Kidney epithelial cell (primary cell): ENCODE measurements at places on chromosomes 5 and 9. TPM values are rescaled to one million over a fixed set of nuclear protein-coding genes. Genes with fewer than 3 reads are reported as not detected.

DNA sequence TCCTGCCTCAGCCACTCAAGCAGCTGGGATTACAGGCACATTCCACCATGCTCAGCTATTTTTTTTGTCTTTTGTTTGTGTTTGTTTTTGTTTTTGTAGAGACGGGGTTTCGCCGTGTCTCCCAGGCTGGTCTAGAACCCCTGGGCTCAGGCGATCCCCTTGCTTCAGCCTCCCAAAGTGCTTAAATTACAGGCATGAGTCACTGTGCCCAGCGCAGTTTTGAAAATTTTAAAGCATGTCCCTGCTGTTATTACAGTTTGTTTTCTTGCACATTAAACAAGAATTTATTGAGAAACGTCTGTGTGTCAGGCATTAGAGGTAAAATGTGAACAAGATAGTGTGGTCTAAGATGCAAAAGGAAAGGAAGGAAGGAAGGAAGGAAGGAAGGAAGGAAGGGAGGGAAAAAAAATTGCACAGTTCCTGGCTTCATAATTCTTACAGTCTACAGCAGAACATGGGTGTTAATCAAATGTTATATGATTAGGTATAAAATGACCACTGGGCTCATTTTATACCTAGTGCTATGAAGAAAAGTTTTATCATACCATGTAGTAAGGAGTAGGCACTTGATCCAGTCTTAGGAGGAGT lies 205.4 kb downstream of the SNX18 start:
- DNase-seq, result no peak

GRCh38 chr5:178642351-178642909 lies 15.6 kb upstream of the CLK4 start:
- peak; percentile 48 for DNase-seq

DNA sequence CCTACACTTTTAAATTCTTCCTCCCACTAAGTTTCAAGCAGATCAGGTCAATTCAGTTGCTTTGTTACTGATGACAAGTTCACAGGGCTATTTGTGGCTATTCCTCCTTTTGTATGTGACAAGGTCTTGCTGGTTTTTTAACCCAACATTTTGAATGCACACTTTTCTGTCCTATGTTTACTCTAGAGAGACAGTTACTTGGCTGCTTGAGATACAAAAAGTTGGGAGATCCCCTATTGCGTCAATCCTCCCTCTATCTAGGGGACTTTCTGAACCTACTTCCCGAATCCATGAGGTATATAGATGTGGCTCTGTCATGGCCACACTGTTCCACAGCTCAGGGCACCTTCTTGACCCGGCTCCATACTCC lies 386.7 kb downstream of the NTRK2 start:
- DNase-seq, result no peak

DNA sequence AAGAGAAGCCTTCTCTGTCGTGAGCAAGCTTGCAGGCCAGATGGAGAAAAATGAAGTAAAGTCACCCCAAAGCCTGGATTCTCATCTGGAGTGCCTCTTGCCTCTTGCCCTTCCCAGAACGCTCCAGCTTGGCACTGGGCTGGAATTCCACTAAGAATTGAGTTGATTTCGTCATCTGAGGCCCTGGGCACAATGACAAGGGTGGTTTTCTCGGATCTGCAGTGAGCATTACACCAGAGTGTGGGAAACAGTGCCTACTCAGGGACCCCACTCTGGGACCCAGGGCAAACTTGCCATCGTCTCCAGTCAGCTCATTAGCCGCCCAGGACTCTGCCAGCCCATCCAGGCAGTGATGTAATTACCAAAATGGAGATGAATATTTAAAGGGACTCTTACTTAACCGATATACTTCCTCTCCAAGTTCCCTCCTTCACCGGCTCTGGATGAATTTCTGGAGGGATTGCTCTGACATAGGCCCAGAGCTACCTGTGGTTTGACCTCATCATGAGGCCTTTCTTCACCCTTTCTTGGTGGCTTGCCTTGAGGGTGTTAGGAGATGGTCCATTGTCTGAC lies 44.7 kb upstream of the LCP2 start:
- no peak for DNase-seq

DNA sequence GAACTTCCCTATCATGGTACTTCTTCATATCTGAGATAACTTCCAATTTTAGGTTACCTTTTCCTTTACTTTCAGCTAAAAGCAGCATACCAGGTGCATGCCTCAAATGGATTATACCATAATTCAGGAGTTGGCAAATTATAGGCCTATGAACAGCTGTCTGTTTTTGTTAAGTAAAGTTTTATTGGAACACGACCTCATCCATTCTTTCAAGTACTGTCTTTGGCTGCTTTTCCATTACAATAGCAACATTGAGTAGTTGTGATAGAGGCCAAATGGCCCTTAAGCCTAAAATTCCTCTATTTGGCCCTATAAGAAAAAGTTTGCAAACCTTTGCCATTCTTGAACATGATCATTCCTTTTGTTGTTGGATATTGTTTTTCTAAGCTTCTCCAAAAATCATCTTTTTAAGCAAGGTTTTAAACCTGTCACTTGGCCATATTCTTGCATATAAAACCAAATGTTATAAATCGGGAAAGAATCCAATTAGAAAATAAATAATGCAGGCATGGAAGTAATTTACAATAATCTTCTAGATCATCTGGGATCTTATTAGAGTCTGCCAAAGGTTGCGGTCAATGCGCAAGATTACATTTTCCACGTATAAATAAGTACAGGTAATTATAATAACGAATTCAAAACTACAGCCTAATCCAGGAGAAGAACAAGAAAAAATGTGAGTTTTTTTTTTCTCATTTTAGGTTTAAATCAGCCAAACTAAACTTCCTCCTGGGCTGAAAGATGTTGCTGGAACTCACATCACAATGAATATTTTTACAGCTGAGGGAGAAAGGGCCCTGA lies 226.5 kb upstream of the ANKRD55 start:
- no peak for DNase-seq

DNA sequence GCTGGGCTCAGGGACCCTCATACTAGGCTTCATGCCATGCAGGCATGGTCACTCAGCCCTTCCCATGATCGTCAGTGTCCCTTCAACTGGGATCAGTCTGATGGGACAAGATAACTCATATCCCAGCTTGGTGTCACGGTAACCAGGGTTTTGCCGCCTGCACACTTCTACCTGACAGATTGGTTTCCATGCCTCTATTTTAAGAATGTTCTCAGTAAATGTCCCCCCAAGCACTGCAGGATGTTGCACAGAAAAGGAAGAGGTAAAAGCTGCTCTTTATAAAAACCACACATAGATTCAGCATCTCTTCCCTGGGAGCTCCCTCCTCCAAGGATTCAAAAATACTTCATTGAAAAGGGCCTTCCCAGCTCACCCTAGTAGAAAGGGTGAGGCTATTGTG lies 56.1 kb downstream of the SLIT3 start:
- no peak for DNase-seq

GRCh38 chr5:83049370-83049885 lies 27.8 kb downstream of the TMEM167A start:
- no peak for DNase-seq

DNA sequence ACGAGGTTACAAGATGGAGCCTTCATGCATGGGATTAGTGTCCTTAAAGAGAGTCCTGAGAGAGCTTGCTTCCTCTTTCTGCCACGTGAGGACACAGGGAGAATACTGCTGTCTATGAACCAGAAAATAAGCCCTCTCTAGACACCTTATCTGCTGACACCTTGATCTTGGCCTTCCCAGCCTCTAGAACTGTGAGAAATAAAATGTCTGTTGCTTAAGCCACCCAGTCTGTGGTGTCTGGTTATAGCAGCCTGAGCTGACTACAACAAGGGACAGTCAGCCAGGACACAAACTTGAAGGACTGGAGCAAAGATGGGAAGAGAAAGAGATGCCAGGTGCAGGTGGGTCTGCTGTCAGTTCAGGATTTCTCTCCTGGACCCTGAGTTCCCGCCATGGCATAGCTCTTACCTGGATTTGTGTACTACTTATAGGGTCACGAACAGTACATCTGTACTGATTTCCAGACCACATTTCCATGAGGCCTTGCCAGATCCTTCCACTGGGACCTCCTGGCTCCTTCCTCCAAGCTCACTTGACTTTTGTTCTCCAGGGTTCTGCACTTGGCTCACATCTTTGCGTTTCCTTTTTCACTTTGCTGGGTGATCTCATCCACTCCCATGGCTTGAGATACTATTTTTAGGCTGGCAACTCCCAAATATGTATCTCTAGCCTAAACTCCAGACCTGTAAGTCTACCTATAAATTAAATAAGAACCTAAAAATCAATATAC lies 44.9 kb upstream of the LIFR start:
- no peak for DNase-seq

DNA sequence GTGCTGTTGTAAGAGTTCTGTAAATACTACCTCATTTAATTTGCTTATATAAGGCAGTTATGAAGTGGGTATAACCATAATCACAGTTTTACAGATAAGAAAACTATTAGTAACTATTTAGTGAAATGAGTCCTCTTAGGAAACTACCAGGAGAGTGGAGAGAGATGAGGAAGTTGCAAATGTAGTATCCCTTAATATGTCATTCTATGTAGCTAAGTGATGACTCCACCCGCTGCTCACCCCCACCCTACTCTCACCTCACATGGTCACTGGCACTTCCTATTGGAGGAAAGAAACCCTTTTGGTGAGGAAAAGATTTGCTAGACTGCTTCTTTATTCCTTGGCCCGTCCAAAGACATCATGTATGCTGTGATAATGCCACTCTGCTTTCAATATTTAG lies 241.8 kb upstream of the SLC24A2 start:
- DNase-seq, result no peak

DNA sequence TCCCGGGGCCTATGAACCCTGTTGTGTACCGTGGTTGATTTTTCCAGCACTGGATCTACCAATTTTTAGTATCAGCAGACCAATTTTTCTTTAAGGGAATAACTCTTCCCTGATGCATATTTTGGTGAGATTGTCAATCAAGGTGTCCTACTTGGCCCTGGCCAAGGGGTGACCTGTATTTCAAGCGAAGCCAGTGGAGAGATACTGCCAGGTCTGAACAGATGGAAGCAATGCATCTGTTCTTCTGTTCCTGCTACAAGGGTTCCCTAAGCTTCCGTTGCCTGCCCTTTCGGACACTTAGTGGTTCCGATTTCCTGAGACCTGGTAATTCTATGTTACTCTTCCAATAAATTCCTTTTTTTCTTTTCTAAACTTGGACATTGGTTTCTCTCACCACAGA lies 37.3 kb downstream of the ADAM19 start:
- DNase-seq, result no peak

DNA sequence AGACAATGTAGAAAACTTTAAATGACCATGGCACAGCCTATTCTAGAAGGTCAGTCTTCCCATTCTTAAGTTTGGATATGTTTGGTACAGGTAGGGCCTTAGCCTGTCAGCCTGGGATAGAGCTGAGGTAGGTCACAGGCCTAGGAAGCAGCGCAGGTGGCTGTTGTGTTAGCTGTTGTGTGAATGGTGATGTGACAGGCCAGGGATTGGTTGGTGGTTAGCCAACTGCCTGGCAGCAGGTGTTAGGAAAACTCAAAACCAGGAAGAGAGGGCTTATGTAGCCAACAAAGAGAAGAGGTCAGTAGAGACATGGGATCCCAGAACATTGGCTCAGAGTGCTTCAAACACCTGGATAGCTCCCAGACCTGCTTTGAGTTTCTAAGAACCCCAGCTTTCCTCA lies 84.2 kb downstream of the FBXO38 start:
- no peak for DNase-seq

DNA sequence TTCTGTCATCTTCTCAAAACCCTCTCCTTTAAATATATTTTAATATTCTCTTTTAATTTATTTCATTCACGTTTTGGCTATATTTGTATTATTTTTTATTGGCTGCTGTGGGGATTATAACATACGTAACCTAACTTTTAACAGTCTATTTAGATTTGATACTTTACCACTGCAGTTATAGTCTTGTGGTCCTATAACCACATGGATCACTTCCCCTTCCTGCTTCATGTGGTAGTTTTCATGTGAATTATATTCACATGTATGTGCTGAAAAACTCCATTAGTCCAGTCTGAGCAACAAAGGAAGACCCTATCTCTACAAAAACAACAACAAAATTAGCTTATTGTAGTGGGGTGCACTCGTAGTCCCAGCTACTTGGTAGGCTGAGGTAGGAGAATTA lies 34.3 kb downstream of the CENPP start:
- no peak for DNase-seq

GRCh38 chr9:97389249-97389648 lies 22.6 kb upstream of the TDRD7 start:
- DNase-seq, result no peak

DNA sequence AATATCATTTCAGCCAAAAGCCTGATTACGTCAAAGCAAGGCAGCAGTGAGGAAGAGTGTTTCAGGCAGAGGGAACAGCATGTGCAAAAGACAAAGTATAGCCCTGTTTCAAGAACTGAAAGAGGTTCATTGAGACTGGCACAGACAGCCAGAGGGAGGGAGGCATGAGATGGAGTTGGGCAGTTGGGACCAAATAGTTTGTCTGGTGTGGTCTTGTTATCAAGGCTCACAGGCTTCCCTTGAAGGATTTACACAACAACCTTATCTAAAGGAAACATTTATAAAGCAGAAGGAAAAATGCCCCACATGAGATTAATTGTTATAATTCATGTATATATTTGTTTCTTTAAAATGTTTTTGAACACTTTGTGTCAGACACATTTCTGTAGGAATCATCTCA lies 253.3 kb downstream of the DMAC1 start:
- no peak for DNase-seq

DNA sequence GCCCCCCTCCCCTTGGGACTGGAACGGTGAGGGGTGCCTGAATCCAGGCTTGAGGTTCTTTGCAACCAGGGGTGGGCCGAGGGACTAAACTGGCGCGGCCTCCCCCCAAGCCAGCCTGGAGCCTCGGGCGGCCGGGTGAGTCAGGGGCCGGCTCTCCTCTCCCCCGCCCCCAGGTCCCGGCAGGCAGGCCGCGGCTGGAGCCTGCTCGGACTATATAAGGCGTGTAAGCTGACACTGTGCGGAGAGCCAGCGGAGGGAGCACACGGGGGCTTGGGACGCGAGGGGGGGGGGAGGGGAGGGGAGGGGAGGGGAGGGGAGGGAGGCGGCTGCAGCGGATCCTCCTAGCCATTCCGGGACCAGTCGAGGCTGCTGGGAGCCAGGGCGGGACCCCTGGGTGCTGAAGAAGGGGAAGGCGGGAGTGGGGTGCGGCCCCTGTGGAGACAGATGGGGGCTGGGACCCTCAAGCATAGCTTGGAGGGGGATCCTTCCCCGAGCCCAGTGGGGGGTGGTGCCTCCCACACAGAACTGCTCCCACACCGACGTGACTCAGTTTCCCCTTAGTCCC lies 595 bp downstream of the PDLIM7 start:
- peak; percentile 65 for DNase-seq

GRCh38 chr9:122791872-122792669 lies 3.3 kb downstream of the OR5C1 start:
- DNase-seq, result no peak

- no peak for DNase-seq
These were observed 24.2 kb upstream of the CDC42SE2 start for GRCh38 chr5:131239686-131240085.

- DNase-seq, result no peak
These were observed 1738.8 kb downstream of the EFNA5 start for GRCh38 chr5:105931881-105932421.

- no peak for DNase-seq
These were observed 458.8 kb downstream of the ICE1 start for GRCh38 chr5:5881294-5881693.

NOP16 gene
- total RNA-seq, result 17.8 and 21.1 TPM in 2 replicates

CD72 gene
- 1.7 and 2.7 TPM in 2 replicates for total RNA-seq

OR1J1 gene
- not detected in 2 replicates for total RNA-seq
